ENCODE measurements at places on chromosomes 7 and 10. TPM values are rescaled to one million over a fixed set of nuclear protein-coding genes. Genes with fewer than 3 reads are reported as not detected.
A peak's percentile ranks its signal among the peaks of the same experiment; 100 is the strongest.

GRCh38 chr7:131648491-131648890 is 92.1 kb upstream of the PODXL start:
- no peaks in the 10 kb centered on the region for H3K27me3 ChIP-seq
- no peak for DNase-seq
- H3K4me1 ChIP-seq, result no peaks in the 10 kb centered on the region
- no peak overlapping the region for H3K4me3 ChIP-seq

DNA sequence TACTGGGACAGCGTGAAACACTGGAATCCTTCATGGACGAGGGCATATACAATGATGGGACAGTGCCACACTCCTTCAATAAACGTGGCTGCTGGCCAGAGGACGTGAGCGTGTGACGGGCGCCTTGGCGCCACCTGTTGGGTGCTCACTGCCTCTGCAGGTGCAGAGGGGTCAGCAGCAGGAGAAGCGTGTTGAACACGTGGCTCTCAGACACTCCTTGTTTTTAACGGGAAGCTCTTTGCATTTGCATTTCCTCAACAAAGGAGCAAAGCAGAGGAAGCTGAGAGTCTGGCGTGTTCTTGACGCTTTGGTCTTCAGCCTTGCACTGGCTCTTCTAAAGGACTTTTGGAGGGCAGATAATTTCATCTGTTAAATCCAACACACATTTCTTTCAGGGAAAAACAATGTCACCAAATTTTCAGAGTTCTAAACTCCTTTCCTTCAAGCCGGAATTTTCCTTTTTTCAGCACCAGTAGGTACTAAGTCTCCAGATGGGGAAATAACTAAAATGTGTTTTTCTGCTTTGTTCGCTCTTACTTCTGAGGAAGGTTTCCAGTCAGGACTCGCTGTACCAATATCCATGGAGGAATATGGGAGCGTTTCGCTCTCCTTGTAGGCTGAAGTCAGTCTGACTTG is 2.9 kb upstream of the GET4 start:
- peaks cover 7% of the 10 kb centered on the region for H3K4me1 ChIP-seq
- no peaks in the 10 kb centered on the region for H3K27me3 ChIP-seq
- H3K36me3 ChIP-seq, result no peaks in the 10 kb centered on the region
- H3K4me3 ChIP-seq, result no peak overlapping the region

DNA sequence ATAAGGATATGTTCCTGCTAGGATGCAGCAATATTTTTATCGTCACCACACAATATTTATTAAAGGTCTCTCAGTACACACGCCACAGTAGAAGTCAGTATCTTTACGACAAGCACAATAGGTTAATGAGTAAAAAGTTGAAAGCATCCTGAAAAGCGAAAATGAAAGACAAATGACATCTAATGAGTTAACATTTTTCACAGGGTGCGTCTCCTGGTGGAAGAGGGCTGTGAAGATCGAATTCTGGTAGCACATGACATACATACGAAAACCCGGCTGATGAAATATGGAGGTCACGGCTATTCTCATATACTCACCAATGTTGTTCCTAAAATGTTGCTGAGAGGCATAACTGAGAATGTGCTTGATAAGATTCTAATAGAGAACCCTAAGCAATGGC is 10.8 kb downstream of the C1QL3 start:
- DNase-seq, result no peak
- no peak overlapping the region for H3K27ac ChIP-seq
- no peaks in the 10 kb centered on the region for H3K27me3 ChIP-seq
- no peaks in the 10 kb centered on the region for H3K4me1 ChIP-seq
- no peak overlapping the region for H3K4me3 ChIP-seq

GRCh38 chr7:22660732-22661131 is 66.3 kb upstream of the IL6 start:
- no peak for DNase-seq
- no peak overlapping the region for H3K4me3 ChIP-seq
- no peak overlapping the region for H3K27ac ChIP-seq
- H3K27me3 ChIP-seq, result no peaks in the 10 kb centered on the region

GRCh38 chr10:89699581-89700064 is 1.8 kb upstream of the KIF20B start:
- no peaks in the 10 kb centered on the region for H3K36me3 ChIP-seq
- H3K27me3 ChIP-seq, result no peaks in the 10 kb centered on the region
- H3K27ac ChIP-seq, result no peak overlapping the region
- no peak overlapping the region for H3K4me3 ChIP-seq
- peaks cover 11% of the 10 kb centered on the region for H3K4me1 ChIP-seq

DNA sequence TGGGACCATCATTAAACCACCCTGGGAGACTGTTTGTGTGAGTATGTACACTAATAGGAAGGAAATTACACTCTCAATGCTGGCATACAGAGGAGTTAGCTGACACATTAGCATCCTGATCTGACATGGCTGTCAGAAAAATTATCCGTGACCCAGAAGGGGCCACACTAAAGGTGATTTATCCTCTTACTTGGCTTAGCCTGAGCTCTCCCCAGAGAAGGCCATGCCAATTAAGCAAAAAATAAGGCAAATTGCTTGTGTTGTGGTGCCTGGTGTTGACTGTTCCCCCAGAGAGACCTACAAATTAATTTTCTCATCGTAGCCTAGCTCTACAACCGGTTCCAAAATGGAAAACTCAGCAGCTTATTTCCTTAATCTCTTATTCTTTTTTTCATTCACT is 992.3 kb downstream of the KCNMA1 start:
- H3K4me3 ChIP-seq, result no peak overlapping the region
- DNase-seq, result no peak
- H3K36me3 ChIP-seq, result no peaks in the 10 kb centered on the region
- H3K27me3 ChIP-seq, result no peaks in the 10 kb centered on the region

GRCh38 chr10:29297678-29298077 is 8.8 kb downstream of the LYZL1 start:
- no peaks in the 10 kb centered on the region for H3K4me1 ChIP-seq
- no peak overlapping the region for H3K4me3 ChIP-seq
- no peaks in the 10 kb centered on the region for H3K27me3 ChIP-seq
- no peak overlapping the region for H3K27ac ChIP-seq
- no peak for DNase-seq

- no peaks in the 10 kb centered on the region for H3K27me3 ChIP-seq
- DNase-seq, result no peak
- H3K4me1 ChIP-seq, result no peaks in the 10 kb centered on the region
Observed at GRCh38 chr10:1141261-1141660, 85.1 kb downstream of the WDR37 start.

DNA sequence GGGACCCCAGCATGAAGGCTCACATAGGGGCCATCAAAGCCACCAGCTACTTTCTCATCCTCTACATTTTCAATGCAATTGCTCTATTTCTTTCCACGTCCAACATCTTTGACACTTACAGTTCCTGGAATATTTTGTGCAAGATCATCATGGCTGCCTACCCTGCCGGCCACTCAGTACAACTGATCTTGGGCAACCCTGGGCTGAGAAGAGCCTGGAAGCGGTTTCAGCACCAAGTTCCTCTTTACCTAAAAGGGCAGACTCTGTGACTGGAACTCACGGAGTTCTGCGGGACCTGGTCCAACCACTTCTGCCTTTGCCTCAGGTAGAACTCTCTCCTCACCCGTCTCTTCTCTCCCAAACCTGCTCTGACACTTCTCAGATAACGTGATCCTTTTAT is 945 bp downstream of the TAS2R40 start:
- no peak for DNase-seq
- H3K27me3 ChIP-seq, result no peaks in the 10 kb centered on the region
- H3K4me3 ChIP-seq, result no peak overlapping the region
- no peaks in the 10 kb centered on the region for H3K36me3 ChIP-seq

DNA sequence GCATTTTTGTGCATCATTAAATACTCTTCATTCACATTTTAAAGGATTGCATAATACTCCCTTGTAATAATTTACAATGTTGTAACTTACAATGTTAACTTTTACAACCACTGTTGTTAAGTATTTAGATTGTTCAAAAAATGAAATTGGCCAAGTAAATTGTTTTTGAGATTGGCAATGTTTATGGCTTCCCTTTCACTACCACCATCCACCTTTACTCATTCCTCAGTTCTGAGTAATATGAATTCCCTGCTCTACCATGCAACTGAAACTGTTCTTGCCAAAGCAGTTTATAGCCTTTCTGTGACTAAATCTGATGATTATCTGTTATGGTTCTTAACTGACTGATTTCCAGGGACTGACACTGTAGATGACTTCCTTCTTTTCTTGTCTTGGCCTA is 80.5 kb upstream of the TMEM106B start:
- H3K4me3 ChIP-seq, result no peak overlapping the region
- H3K4me1 ChIP-seq, result peaks cover 6% of the 10 kb centered on the region
- DNase-seq, result no peak

GRCh38 chr10:117617659-117618058 is 75.1 kb downstream of the EMX2 start:
- no peak overlapping the region for H3K27ac ChIP-seq
- H3K4me3 ChIP-seq, result no peak overlapping the region
- H3K27me3 ChIP-seq, result no peaks in the 10 kb centered on the region
- H3K4me1 ChIP-seq, result no peaks in the 10 kb centered on the region
- DNase-seq, result no peak

- DNase-seq, result no peak
- no peak overlapping the region for H3K27ac ChIP-seq
- no peaks in the 10 kb centered on the region for H3K4me1 ChIP-seq
- H3K36me3 ChIP-seq, result no peaks in the 10 kb centered on the region
Observed at GRCh38 chr7:139538881-139539635, 15.6 kb downstream of the CLEC2L start.

DNA sequence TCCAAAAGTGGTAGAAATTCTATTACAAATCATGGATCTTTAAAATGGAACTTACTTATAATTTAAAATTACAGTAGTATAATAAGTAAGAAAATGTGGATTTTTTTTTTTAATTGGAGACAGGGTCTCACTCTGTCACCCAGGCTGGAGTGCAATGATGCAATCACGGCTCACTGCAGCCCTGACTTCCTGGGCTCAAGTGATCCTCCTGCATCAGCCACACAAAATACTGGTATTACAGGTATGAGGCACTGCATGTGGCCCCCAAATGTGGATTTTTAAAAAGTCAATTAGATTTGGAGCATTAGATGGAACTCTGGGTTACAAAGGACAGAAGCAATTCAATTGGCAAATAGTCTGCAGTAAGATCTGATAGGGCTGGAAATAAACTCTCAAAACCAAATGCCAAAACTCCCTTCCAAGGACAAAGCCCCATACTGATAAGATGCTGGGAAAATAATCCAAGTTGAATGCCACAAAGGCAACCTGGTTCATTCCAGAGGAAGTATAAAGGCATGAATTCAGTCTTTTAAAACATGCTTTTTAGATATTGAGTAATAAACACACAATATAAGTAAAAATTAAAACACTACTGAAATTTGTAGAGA is 294.2 kb downstream of the ZNF248 start:
- no peak overlapping the region for H3K4me3 ChIP-seq
- no peaks in the 10 kb centered on the region for H3K36me3 ChIP-seq
- no peak overlapping the region for H3K27ac ChIP-seq
- no peaks in the 10 kb centered on the region for H3K27me3 ChIP-seq
- no peak for DNase-seq
- H3K4me1 ChIP-seq, result no peaks in the 10 kb centered on the region

GRCh38 chr7:114922652-114923402 is 933 bp downstream of the MDFIC start:
- peaks cover 22% of the 10 kb centered on the region for H3K4me1 ChIP-seq
- peak overlapping the region; percentile 80 for H3K4me3 ChIP-seq
- peak overlapping the region; percentile 86 for H3K27ac ChIP-seq
- DNase-seq, result peak; percentile 65

DNA sequence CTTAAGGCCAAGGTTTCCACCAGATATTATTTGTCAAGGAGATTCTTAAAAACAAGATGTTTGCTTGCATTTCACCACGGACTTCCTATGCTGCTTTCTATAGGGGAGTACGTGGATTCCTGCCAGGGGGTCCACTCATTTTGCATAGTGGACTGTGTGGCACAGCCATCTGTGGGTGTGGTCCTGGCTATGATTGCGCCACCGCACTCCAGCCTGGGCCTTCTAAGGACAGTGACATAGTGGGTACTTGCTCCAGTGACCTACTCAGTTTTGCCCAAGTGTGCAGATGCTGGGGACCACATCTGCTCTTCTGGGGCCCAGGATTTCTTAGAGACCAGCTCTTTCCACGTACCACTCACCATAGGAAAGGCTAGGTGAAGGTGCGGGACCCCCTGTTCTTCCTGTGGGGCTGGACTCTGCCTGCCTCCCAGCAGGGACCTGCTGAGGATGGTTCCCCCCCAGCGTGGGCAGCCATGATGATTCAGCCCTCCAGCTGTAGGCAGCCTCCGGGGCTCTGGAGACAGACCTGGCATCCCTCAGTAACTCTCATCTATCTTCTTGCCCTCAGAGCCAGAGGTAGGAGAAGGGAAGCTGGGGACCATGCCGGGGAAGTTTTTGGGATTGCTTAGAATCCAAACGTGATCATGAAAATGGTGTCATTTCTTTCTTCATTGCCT is 42.9 kb downstream of the HK1 start:
- H3K4me1 ChIP-seq, result peaks cover 28% of the 10 kb centered on the region
- DNase-seq, result no peak
- H3K27ac ChIP-seq, result peak overlapping the region; percentile 90
- H3K4me3 ChIP-seq, result no peak overlapping the region
- H3K27me3 ChIP-seq, result no peaks in the 10 kb centered on the region

GRCh38 chr7:23074443-23075261 is 30.9 kb upstream of the KLHL7 start:
- no peak for DNase-seq
- no peaks in the 10 kb centered on the region for H3K36me3 ChIP-seq

DNA sequence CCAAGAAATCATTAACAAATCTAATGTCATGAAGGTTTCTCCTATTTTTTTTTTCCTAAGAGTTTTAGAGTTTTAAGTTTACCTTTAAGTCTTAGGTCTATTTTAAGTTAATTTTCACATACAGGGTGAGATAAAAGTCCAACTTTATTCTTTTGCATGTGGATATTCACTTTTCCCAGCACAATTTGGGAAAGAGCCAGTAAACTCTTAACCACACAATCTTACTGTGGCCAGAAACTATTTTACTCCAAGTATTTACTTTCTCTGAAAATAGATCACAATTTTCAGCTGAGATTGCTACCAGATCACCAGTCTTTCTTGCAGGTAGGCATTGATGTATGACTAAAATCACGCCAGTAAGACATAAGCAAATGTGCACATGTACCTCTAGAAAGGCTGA is 728.5 kb downstream of the TNS3 start:
- no peak overlapping the region for H3K4me3 ChIP-seq
- no peaks in the 10 kb centered on the region for H3K4me1 ChIP-seq
- H3K36me3 ChIP-seq, result no peaks in the 10 kb centered on the region
- no peak for DNase-seq
- no peak overlapping the region for H3K27ac ChIP-seq

Gene RNF32
- total RNA-seq, result 4.1 TPM

Gene FBXO24
- total RNA-seq, result 2.2 TPM

Gene CUBN
- total RNA-seq, result 17.5 TPM

Gene UCMA
- total RNA-seq, result not detected

Gene SCD
- 2.9 TPM for total RNA-seq

Measured in naive thymus-derived CD4-positive, alpha-beta T cell (primary cell).